ENCODE measurements at places on chromosomes 16 and 17. TPM values are rescaled to one million over a fixed set of nuclear protein-coding genes. Genes with fewer than 3 reads are reported as not detected.

DNA sequence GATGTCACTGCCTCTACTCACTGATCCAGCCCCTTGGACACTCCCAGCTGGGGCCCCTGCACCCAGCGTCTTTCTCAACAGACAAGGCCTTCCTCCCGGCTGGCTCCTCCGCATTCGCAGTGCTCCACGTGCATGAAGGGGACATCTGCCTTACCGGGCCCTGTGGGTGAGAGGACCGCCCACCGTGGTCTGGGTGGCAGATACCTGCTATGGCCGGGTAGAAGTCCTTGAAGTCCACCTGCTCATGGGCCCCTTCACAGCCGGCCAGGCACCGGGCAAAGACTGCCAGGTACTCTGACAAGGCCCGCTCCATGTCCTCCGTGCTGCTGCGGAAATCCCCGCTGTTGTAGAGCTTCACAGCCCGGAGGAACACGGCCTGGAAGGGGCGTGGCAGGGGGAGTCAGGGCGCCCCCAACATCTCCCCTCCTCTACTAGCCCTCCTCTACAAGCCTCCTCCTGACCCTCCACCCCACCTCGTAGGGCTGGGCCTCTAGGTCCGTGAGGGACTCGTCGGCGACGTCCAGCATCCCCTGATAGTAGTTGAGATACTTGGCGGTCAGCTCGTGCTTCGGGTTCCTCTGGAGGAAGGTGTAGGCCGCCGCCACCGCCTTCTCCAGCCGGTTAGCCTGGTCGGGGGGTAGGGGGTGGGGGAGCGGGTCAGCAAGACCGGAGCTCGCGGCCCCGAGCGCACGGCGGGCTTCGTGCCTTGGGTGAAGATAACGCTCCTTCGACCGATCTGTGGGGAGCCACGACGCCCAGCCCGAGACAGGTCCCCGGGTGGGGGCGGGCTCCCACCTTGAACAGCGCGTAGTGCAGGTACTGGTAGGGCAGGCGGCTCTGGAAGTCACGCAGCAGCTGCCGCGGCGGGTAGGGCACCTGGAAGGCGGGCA is 845 bp downstream of the P3H4 start:
- ATAC-seq, result peak; percentile 37

Gene ITGAD
- not detected for total RNA-seq

Gene CHST5
- not detected for total RNA-seq

DNA sequence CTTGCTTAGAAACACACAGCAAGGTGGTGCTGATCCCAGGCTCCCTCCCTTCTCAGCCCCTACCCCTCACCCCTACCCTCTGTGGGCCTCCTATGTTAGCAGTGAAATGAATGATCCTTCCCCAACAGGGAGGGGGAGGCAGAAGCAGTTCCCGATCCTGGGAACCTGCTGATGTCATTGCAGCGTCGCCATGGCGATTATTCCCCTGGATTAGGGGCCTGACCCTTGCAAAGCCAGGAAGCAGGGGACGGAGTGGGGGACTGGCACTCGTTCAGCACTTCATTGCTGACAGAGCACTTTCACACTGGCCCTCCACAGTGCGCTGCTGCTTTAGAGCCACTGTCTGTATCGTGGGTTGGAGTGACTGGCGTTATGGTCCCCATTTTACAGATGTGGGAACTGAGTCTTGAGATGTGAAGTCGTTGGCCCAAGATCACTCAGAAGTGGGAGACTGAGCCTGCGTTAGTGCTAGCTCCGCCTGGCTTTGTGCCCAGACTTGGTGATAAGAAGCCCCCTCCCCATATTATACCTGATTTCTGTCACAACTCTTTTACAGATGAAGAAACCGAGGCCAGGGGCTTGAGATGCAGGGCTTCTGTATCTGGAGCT is 26.6 kb downstream of the LASP1 start:
- no peak for ATAC-seq

Measured in activated T-helper 17 cell treated with anti-CD3 and anti-CD28 coated beads, Interleukin-2, amount 50 U/mL, for 72 hours (primary cell).